Thoracic aorta (tissue), 2 donors: ENCODE measurements at places on chromosomes 5 and 9.

GRCh38 chr5:135708481-135709207, 125.8 kb upstream of the SLC25A48 start:
- DNase-seq = no peak

DNA sequence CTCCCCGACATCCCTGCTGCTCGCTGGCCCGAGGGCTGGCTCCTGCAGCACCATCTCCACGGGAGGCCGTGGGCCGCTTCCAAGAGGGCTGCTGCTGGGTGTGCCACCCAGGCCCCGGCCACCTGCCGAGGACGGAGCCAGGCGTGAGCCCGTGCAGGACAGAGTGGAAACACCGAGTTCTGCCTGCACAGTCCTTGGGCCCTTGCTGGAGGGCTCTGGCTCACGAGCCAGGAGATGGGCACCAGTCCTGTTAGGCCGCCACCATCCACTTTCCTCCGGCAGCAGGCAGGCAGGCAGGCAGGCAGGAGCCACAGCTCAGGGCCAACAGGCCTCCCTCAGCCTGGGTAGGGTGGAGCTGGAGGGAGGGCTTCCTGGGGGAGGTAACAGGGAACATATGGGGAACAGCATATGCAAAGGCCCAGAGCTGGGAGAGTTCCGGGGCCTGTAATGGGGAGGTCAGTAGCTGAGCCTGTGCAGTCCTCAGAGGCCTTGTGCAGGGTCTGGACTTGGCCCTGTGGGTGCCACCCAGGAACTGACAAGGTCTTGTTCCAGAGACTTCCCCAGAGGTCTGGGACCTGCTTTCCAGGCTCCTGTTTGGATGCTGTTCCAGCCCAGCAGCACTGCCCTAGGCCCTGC, 31.9 kb downstream of the RXRA start:
- no peak for DNase-seq

- no peak for DNase-seq
Observed at GRCh38 chr5:108729242-108729615, 18.5 kb upstream of the FER start.

DNA sequence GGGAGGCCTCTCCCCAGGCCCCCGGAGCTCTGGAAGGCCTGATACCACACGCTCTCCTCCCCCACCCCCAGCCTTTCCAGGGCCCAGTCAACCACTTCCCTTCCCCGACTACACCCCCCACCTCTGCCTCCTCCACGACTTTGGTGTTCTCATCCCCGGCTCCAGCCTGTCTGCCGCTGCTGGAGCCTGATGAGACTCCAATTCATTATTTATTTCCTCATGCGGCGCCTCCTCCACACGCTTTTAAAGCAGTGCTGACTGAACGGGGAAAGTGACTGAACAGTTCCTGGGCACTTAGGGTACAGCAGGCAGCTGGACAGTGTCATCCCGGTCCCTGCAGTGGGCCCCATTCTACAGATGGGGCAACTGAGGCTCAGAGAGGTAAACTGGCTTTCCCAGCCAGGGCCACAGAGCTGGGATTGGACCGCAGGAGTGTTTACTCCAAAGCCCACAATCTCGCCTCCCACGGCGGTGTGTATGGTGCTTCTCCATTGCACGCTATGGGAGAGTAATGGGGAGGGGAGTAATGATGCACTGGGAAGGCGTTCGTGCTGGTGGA, 15.9 kb upstream of the RPL26L1 start:
- DNase-seq = no peak

- no peak for DNase-seq
Observed at GRCh38 chr9:97406620-97407177, 5.2 kb upstream of the TDRD7 start.

DNA sequence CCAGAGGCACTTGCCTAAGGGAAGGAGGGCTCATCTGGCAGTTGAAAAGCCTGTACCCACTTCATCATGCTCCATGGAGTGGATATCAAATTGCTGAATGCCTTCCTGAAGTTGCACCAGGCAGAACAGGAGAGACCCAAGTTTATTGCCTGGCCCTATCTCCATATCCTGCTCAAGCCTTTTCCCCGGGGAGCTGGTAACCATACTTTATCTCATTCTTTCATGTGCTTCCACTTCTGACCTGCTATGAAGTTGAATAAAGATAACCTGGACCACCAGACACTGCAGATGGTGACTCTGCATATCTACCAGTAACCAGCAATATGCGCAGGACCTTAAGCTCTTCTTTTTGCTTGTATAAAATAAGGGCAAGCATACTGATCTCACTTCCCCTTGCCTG, 1397.5 kb upstream of the CDH6 start:
- no peak for DNase-seq

- DNase-seq = no peak
Observed at GRCh38 chr9:15304632-15305031, 2.4 kb downstream of the TTC39B start.

GRCh38 chr5:30279237-30279636, 914.2 kb upstream of the CDH6 start:
- DNase-seq = no peak

DNA sequence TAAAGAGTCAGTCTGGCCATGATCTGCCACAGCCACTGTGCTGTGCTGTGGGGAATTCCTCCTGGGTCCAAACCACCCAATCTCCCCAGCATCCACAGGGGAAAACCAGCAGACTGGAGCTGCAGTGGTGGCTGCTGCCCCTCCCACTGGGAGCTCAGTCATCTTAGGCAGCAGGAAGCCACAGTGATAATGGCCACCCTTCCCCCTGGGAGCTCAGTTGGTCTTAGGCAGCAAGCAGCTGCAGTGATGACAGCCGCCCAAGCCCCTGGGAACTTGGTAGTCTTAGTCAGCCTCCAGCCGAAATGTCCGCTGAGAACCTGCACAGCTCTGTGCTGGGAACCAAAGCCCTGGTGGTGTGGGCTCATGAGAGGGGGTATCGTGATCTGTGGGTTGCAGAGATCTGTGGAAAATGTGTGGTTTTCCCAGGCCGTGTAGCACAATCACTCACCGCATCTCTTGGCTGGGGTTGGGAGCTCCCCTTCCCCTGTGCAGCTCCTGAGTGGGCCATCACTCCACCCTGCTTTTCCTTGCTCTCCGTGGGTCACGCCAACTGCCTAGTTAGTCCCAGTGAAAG, 38.4 kb upstream of the SMIM15 start:
- DNase-seq = no peak

GRCh38 chr5:20367178-20367577, 379.2 kb upstream of the CDH18 start:
- DNase-seq = no peak

- no peak for DNase-seq
Observed at GRCh38 chr5:94361161-94361560, 257.2 kb downstream of the KIAA0825 start.

- DNase-seq = no peak
Observed at GRCh38 chr9:133031496-133031911, 707 bp downstream of the GTF3C5 start.

- no peak for DNase-seq
Observed at GRCh38 chr5:115022303-115022702, 147.4 kb downstream of the TRIM36 start.

GRCh38 chr5:15727375-15727774, 227.4 kb downstream of the FBXL7 start:
- DNase-seq = no peak

- DNase-seq = peak; percentile 60
Observed at GRCh38 chr5:136084698-136085097, 47.9 kb upstream of the SMAD5 start.

- no peak for DNase-seq
Observed at GRCh38 chr5:76801803-76802195, 17.0 kb upstream of the F2RL1 start.
